Activated CD8-positive, alpha-beta T cell treated with anti-CD3 and anti-CD28 coated beads, Interleukin-2, amount 10 ng/mL, durations not matched to agents 7 days and 5 days (primary cell): ENCODE measurements at places on chromosomes 6 and 20. TPM values are rescaled to one million over a fixed set of nuclear protein-coding genes. Genes with fewer than 3 reads are reported as not detected.

GRCh38 chr6:129493354-129493902 is 216.5 kb downstream of the ARHGAP18 start:
- H3K36me3 ChIP-seq = peaks cover 5% of the 10 kb centered on the region
- H3K27me3 ChIP-seq = no peaks in the 10 kb centered on the region

DNA sequence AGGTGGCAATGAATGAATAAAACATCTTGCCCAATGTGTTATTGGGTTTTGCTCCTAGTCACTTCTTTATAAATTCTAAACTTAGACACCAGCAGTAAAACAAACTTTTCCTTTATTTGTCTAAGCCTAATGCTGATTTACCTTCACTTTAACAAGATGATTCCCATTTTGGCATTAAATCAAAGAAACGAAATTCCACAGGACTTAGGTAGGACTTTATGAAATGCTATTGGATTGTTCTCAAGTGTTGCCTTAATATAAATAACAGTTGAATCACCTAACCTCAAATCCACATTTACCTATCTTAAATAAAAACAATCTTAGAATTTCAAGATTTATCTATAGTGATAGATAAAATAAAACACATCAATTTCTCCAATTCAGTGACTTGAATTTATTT is 831.8 kb downstream of the EPHA7 start:
- no peak for DNase-seq
- H3K27ac ChIP-seq = no peak overlapping the region
- no peaks in the 10 kb centered on the region for H3K4me1 ChIP-seq

DNA sequence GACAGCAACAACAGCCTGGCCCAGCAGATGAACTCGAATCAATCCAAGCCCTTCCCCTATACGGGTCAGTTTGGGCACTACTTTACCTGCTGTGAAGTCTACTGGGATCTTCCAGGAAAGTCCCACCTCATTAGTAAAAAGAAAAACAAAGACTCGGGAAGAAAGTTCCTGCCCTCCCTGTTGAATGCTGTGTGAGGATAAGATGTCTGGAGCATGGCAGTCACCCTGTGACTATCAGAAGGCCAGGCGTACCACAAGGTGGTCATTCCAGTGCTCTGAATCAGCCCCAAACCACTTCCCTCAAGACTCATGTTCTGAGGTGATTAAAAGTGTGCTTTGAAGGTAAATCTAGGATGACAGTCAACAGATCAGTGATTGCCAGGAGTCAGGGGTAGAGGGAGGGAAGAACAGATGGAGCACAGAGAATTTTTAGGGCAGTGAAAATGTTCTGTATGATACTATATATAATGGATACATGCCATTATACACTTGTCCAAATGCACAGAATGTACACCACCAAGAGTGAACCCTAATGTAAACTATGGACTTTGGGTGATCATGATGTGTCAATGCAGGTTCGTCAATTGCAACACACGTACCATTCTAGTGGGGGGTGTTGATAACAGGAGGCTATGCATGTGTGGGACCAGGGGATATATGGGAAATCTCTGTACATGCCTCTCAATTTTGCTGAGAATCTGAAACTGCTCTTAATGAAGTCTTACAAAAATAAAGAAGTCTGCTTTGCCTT is 14.7 kb downstream of the FKBP1A start:
- peaks cover 95% of the 10 kb centered on the region for H3K4me1 ChIP-seq
- no peak overlapping the region for H3K4me3 ChIP-seq
- no peaks in the 10 kb centered on the region for H3K27me3 ChIP-seq
- DNase-seq = no peak

DNA sequence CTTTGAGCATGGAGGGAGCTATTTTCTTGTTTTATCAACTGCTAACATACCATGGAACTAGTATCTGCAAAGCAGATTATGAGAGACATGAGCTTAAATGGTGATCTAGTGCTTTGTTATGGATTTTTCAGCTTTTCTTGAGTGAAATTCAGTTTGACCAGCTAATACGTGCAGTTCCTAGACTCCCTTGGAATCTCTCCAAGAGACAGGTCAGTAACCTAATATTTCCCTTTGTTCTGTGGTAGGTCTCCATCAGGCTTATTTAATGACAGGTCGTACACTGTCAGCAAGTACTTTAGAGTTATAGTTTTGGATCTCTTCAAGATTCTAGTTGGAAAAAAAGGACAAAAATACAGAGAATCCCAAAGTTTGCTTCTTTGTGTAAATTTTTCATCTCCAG is 43.9 kb downstream of the HDAC2 start:
- no peak overlapping the region for H3K4me3 ChIP-seq
- peaks cover 13% of the 10 kb centered on the region for H3K27me3 ChIP-seq
- H3K36me3 ChIP-seq = no peaks in the 10 kb centered on the region
- H3K4me1 ChIP-seq = no peaks in the 10 kb centered on the region

Gene BACH2
- 61.3 TPM for total RNA-seq

Gene FAM120B
- total RNA-seq = 26.0 TPM

- H3K36me3 ChIP-seq = no peaks in the 10 kb centered on the region
- no peak overlapping the region for H3K4me3 ChIP-seq
- peaks cover 14% of the 10 kb centered on the region for H3K4me1 ChIP-seq
- H3K27me3 ChIP-seq = peaks cover 10% of the 10 kb centered on the region
- H3K27ac ChIP-seq = no peak overlapping the region
Observed at GRCh38 chr6:41278699-41279405, 7.6 kb downstream of the TREM1 start.

GRCh38 chr20:33298391-33298790 is 15.4 kb downstream of the BPIFB1 start:
- peaks cover 2% of the 10 kb centered on the region for H3K4me1 ChIP-seq
- H3K36me3 ChIP-seq = no peaks in the 10 kb centered on the region
- no peak for DNase-seq
- H3K4me3 ChIP-seq = no peak overlapping the region

- H3K4me1 ChIP-seq = peaks cover 11% of the 10 kb centered on the region
- H3K27ac ChIP-seq = no peak overlapping the region
- no peaks in the 10 kb centered on the region for H3K27me3 ChIP-seq
- peaks cover 2% of the 10 kb centered on the region for H3K36me3 ChIP-seq
- DNase-seq = no peak
Observed at GRCh38 chr6:144321839-144322591, 36.9 kb downstream of the UTRN start.

GRCh38 chr6:73353636-73354593 is at the start of gene DPPA5:
TSS of gene DPPA5 (minus strand) at chr6:73354276. CDS start at chr6:73354225, 51 bp downstream.
- H3K27me3 ChIP-seq = peaks cover 35% of the 10 kb centered on the region
- H3K4me1 ChIP-seq = no peaks in the 10 kb centered on the region
- no peak within 1 kb of the TSS for H3K27ac ChIP-seq
- no peak for DNase-seq

Gene TRIM15
- total RNA-seq = not detected

Gene MAFB
- 0.08 TPM for total RNA-seq

DNA sequence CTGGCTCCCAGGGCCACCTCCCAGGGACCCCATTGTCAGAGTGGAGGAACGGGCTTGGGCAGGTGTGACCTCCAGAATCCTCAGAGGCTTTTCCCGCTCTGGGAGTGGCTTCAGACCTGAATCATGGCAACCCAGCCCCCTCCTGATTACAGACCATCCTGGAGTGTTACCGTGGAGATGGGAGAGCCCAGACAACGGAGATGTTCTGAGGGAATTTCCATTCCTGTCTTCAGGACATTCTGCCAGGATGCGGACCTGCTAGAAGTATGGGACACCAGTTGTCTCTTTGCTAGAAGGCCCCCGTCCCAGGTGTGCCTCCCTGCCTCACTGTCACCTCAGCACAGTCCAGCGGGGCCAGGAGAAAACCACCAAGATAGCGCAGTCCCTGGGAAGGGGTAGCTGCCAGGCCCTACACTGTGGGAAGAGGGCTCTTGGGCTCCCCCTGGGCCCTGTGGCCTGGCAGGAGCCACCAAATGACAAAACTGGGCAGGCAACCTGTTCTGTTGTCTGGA is 109.9 kb downstream of the PSMB1 start:
- no peak overlapping the region for H3K4me3 ChIP-seq
- H3K4me1 ChIP-seq = peaks cover 3% of the 10 kb centered on the region
- DNase-seq = no peak
- peaks cover 3% of the 10 kb centered on the region for H3K27me3 ChIP-seq

Gene GSTA3
- not detected for total RNA-seq

DNA sequence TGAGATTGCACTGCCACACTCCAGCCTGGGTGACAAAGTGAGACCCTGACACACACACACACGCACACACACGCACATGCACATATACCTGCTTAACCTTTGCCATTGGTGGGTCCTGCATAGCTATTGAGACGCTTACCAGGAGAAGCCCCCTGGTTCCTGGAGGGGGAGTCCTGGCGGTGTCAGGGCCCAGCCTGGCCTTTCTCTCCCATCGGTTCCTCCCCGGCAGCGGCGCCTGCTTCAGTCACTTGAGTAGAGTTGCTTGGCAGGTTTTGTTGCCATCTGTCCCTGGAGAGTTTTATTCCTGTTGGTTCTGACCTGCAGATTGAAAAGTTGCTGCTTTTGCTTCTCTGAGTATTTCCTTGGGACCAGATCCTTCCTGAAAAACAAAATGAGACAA is 20.6 kb upstream of the FAM209A start:
- H3K4me3 ChIP-seq = no peak overlapping the region
- H3K27me3 ChIP-seq = no peaks in the 10 kb centered on the region
- H3K36me3 ChIP-seq = peaks cover 26% of the 10 kb centered on the region
- peaks cover 3% of the 10 kb centered on the region for H3K4me1 ChIP-seq

DNA sequence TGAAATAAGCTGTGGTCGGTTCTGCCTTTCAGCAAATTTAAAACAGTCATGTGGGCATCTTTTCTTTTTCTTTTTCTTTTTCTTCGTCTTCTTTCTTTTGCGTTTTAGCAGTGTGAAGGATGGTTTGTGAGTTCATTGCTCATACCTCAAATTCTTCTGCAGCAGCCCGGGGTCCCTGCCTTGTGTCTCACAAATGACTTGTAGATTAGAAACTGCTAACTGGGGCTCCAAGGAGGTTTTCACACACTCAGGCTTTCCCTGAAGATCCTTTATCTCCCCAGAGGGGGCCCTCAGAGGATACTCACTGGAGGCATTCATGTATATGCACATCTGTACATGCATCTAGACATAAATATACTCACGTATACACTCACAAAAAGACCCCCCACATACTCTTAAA is 1.7 kb downstream of the SMOC2 start:
- H3K36me3 ChIP-seq = no peaks in the 10 kb centered on the region
- no peak for DNase-seq
- H3K27me3 ChIP-seq = peaks cover 39% of the 10 kb centered on the region
- no peak overlapping the region for H3K27ac ChIP-seq
- no peaks in the 10 kb centered on the region for H3K4me1 ChIP-seq

- H3K4me3 ChIP-seq = peak overlapping the region; percentile 94
- no peak for DNase-seq
- H3K27me3 ChIP-seq = peaks cover 2% of the 10 kb centered on the region
- peak overlapping the region; percentile 94 for H3K27ac ChIP-seq
Observed at GRCh38 chr6:153003366-153003690, 819 bp upstream of the MTRF1L start.

- DNase-seq = no peak
- no peaks in the 10 kb centered on the region for H3K27me3 ChIP-seq
- H3K4me3 ChIP-seq = no peak overlapping the region
- no peaks in the 10 kb centered on the region for H3K4me1 ChIP-seq
- no peak overlapping the region for H3K27ac ChIP-seq
- peaks cover 5% of the 10 kb centered on the region for H3K36me3 ChIP-seq
Observed at GRCh38 chr6:159665868-159666635, 27.0 kb downstream of the SOD2 start.

Gene SLC12A5
- total RNA-seq = 1.3 TPM

GRCh38 chr6:4371207-4371921 is 236.0 kb upstream of the ECI2 start:
- H3K27me3 ChIP-seq = peaks cover 8% of the 10 kb centered on the region
- H3K4me1 ChIP-seq = no peaks in the 10 kb centered on the region
- DNase-seq = no peak
- no peak overlapping the region for H3K4me3 ChIP-seq
- H3K36me3 ChIP-seq = no peaks in the 10 kb centered on the region

Gene CCN5
- not detected for total RNA-seq

GRCh38 chr20:25315418-25316210 is 67.7 kb downstream of the PYGB start:
- H3K27me3 ChIP-seq = no peaks in the 10 kb centered on the region
- H3K4me3 ChIP-seq = no peak overlapping the region
- no peak for DNase-seq
- H3K36me3 ChIP-seq = peaks cover 7% of the 10 kb centered on the region
- H3K27ac ChIP-seq = peak overlapping the region; percentile 12

Gene FAM209B
- total RNA-seq = 1.1 TPM

Gene TAGAP
- 67.0 TPM for total RNA-seq

Gene SLCO4A1
- total RNA-seq = 79.4 TPM

GRCh38 chr20:51120438-51120837 is 97.5 kb upstream of the KCNG1 start:
- H3K36me3 ChIP-seq = no peaks in the 10 kb centered on the region
- H3K27ac ChIP-seq = no peak overlapping the region
- peaks cover 24% of the 10 kb centered on the region for H3K27me3 ChIP-seq

Gene C20orf204
- 6.4 TPM for total RNA-seq

DNA sequence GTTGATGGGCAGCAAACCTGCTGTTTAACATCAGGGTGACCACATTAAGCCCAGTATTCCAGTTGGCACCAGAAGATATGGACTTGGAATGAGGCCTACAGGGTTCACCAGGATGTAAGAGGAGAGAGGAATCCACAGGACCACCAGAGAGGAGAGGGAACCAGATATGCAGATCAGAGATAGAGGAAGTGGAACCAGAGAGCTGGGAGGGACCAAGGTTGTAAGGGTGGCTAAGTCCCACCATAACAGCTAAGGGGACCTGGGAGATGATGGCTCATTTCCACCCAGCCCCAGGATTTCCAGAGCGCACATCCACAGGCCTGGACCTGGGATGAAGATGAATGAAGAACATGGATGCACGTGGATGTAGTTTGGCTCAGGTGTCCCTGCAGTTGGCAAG is 11.1 kb downstream of the BTN2A1 start:
- H3K4me1 ChIP-seq = peaks cover 24% of the 10 kb centered on the region
- no peaks in the 10 kb centered on the region for H3K27me3 ChIP-seq
- H3K36me3 ChIP-seq = peaks cover 86% of the 10 kb centered on the region
